Lower leg skin (tissue), 4 donors: ENCODE measurements at places on chromosomes 6 and 20. TPM values are rescaled to one million over a fixed set of nuclear protein-coding genes. Genes with fewer than 3 reads are reported as not detected.

GRCh38 chr6:141482796-141483597 lies 649.7 kb upstream of the GJE1 start:
- no peak for DNase-seq

GRCh38 chr20:49571553-49571835 lies 3.6 kb upstream of the PTGIS start:
- DNase-seq: no peak

The ULBP3 gene
- total RNA-seq: 1.2 TPM

- DNase-seq: no peak
Observed at GRCh38 chr6:85041376-85041775, 277.0 kb upstream of the TBX18 start.
